ENCODE measurements at places on chromosomes 6 and 20. TPM values are rescaled to one million over a fixed set of nuclear protein-coding genes. Genes with fewer than 3 reads are reported as not detected.

The MMP24 gene
- 2.2 TPM for polyA plus RNA-seq

The PTK7 gene
- 236 TPM for polyA plus RNA-seq

The HSPA12B gene
- polyA plus RNA-seq: 16.5 TPM

The LHFPL5 gene
- 0.24 TPM for polyA plus RNA-seq

The FAM83C gene
- not detected for polyA plus RNA-seq

The SLCO4A1 gene
- 4.1 TPM for polyA plus RNA-seq

The ZNF341 gene
- polyA plus RNA-seq: 3.1 TPM

The TRAPPC3L gene
- polyA plus RNA-seq: 0.60 TPM

The IL17F gene
- polyA plus RNA-seq: not detected

The MLIP gene
- polyA plus RNA-seq: 0.68 TPM

The KCNK5 gene
- polyA plus RNA-seq: 11.5 TPM

The TNFRSF6B gene
- polyA plus RNA-seq: 1.1 TPM

The RCAN2 gene
- 30.7 TPM for polyA plus RNA-seq

The RBCK1 gene
- polyA plus RNA-seq: 67.9 TPM

The CCN6 gene
- 0.41 TPM for polyA plus RNA-seq

The BPIFA1 gene
- not detected for polyA plus RNA-seq

The HNF4A gene
- polyA plus RNA-seq: 29.8 TPM

The RAET1L gene
- not detected for polyA plus RNA-seq

The NEU1 gene
- polyA plus RNA-seq: 64.8 TPM

The POM121L2 gene
- not detected for polyA plus RNA-seq

The ZBTB46 gene
- 16.1 TPM for polyA plus RNA-seq

The STMND1 gene
- polyA plus RNA-seq: 0.32 TPM

The SNAP91 gene
- polyA plus RNA-seq: 0.47 TPM

The ARHGAP40 gene
- 0.12 TPM for polyA plus RNA-seq

The MLN gene
- 0.53 TPM for polyA plus RNA-seq

The UBD gene
- 0.48 TPM for polyA plus RNA-seq

The PMEPA1 gene
- polyA plus RNA-seq: 46.7 TPM

The SNTA1 gene
- polyA plus RNA-seq: 11.4 TPM

The CST5 gene
- polyA plus RNA-seq: 0.52 TPM

The C2 gene
- polyA plus RNA-seq: 3.1 TPM

The NKAPL gene
- 2.5 TPM for polyA plus RNA-seq

The BNIP5 gene
- 0.13 TPM for polyA plus RNA-seq

The C6orf141 gene
- polyA plus RNA-seq: 0.86 TPM

The HLA-DMB gene
- polyA plus RNA-seq: 63.6 TPM

The IER3 gene
- polyA plus RNA-seq: 19.7 TPM

The GJA10 gene
- polyA plus RNA-seq: not detected

The TBXT gene
- not detected for polyA plus RNA-seq

The KCNG1 gene
- 4.1 TPM for polyA plus RNA-seq

The INSM1 gene
- not detected for polyA plus RNA-seq

The ADGRF4 gene
- not detected for polyA plus RNA-seq

The RALGAPA2 gene
- polyA plus RNA-seq: 18.6 TPM

The NAPB gene
- 24.5 TPM for polyA plus RNA-seq

The IFT52 gene
- 75.8 TPM for polyA plus RNA-seq

The NMBR gene
- polyA plus RNA-seq: 0.29 TPM

The GJA1 gene
- polyA plus RNA-seq: 81.5 TPM

The MDFI gene
- 49.5 TPM for polyA plus RNA-seq

The WRNIP1 gene
- 58.2 TPM for polyA plus RNA-seq

The TMEM151B gene
- polyA plus RNA-seq: 1.2 TPM

The PROCR gene
- 13.4 TPM for polyA plus RNA-seq

The EEF1A2 gene
- 0.97 TPM for polyA plus RNA-seq

The TPD52L1 gene
- polyA plus RNA-seq: 102 TPM

The NRSN1 gene
- 1.2 TPM for polyA plus RNA-seq

The GSTA2 gene
- polyA plus RNA-seq: not detected
